Stimulated activated CD4-positive, alpha-beta T cell treated with anti-CD3 and anti-CD28 coated beads, Interleukin-12 subunit alpha, Interleukin-12 subunit beta, amount 100 ng/mL, for 48 hours (primary cell): ENCODE measurements at places on chromosomes 5 and 9.

DNA sequence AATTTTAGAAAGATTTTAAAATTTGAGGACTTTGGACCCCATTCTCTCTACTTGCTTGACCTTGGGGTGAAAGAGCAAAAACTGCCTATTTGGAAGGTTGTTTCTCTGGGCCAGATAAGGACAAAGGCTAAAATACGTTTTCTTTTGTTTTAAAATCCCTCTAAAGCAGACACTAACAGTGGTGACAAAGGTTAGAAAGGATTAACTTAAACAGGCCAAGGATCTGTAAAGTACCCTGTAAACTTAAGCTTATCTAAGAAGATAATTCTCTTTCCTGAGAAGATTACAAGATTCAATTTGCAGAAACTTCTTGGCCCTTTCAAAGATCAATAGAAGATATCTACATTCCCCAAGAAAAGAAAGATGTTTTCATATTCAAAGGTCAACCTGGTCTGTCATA, 12.1 kb downstream of the TRPM6 start:
- no peak for DNase-seq

- DNase-seq, result no peak
Observed at GRCh38 chr5:6554812-6555211, 78.0 kb downstream of the NSUN2 start.

GRCh38 chr5:167244583-167244982, 1046.9 kb upstream of the WWC1 start:
- DNase-seq, result no peak

DNA sequence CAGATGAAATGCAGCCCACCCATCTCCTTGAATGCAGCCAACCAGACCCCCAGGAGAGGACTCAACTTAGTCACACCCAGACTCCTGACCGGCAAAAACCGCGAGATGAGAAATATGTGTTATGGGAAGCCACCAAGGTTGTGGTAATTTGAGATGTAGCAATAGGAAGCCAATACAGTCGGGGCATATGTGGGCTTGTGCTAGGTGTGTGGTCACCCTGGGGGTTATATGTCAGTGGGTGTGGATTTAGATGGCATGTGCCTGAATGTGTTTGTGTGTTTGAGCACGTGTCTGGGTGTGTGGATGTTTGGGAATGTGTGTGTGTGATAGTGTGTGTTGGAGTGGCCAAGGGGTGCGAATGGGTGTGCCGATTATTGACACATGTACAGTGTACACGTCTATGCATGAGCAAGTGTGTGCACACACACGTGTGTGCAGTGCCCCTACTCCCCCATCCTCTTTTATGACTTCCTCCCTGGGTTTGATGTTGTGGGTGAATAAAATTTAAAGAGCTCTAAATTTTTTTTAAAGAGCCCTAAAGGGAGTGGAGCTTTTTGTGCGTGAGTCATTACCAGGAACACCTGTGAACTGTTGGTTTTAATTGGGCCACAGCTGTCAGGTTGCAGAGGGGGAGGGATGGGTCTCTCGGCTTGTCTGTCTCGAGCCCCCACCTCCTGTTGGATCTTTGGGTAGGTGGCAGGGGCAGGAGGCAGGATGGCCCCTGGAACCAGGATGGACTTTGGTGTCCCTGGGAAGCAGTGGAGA, 86.8 kb downstream of the LHX2 start:
- DNase-seq, result no peak

DNA sequence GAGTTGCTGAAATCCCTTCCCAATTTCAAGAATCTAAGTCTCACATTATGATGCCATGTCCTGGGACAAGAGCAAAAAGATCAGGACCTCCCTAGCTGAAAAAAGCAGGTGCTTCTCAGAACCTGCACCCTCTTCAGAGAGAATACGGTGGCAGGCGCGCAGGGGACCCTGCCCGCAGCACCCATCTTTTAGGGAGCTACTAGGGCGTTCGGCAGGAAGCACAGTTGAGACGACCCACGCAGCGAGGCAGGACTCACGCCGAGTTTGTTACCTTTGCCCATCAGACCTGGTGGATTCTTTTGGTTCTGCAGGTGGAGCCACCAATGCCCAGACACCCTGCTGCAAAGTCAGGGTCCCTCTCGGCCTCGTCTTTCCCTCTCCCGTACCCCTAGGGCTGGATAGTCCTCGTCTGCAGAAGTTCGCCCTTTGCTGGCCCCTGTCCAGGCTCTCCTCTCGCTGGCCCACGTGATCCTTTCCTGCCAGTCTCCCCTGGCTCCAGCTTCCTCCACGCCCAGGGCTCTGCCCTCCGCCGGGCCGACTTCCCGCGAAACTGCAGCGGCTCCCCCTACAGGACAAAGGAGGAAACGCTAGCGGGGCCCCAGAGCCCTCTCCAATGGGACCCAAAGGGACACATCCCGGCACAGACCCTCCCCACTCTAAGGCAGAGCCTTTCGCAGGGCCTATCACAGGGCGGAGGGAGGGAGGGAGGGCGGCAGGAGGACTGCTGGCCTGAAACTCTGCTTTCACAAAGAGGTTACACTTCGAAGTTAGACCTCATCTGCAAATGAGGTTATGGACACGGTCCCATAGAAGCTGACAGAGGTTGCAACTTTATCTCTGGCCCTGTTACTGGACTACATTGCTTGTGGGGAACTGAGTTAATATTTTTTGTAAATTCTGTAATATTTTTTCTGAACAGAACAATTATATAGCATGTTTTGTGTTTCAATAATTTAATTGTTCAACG, 28.8 kb downstream of the TMEM174 start:
- DNase-seq, result peak; percentile 57

DNA sequence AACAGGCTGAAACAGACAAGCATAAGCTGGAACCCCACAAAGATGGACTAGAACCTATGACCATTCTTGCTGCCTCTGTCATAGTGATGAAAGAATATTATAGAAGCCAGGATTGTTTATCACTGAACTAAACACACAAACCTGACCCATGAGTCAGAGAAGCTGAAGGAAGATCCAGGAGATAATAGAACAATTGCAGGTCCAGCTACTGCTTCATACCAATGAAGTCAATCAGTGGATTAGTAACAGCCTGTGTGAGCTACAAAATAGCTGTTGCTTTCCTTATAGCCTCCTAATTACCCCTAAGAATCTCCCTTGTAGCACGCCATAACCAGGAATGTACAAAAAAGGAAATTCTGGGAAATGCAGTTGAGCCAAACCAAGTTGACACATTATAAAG, 459.9 kb upstream of the ZNF462 start:
- DNase-seq, result no peak
